ENCODE measurements at places on chromosomes 11 and 22.

GRCh38 chr11:45918331-45918941 is 759 bp upstream of the PEX16 start:
- DNase-seq: peak; percentile 80

DNA sequence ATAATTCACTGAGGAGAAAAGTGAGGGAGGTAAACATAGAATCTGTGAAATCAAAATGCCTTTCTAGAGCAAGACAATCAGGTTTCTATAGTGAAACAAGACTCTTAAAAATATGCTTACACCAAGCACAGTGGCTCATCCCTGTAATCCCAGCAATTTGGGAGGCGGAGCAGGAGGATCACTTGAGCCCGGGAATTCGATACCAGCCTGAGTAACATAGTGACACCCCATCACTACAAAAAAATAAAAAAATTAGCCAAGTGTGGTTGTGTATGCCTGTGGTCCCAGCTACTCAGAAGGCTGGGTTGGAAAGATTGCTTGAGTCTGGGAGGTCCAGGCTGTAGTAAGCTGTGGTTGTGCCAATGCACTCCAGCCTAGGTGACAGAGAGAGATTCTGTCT is 43.2 kb upstream of the ME3 start:
- DNase-seq: no peak

DNA sequence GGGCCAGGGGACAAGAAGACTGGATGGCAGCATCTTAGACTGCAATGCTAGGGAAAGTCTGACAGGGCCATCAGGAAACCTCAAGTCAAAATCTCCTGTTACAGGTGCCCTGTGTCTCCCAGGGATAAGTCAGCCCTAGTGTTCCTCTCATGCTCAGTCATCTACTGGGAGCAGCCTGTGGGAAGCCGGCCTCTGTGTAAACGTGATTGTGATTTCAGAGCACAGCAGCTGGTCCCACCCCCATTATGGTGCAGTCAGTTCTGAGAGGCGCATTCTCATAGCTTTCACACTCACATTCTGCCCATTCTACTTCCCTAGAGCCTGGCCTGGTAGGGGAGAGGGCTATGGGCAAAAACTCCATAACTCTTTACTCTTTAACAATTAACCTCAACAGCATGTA is 7.2 kb upstream of the SLN start:
- DNase-seq: no peak

- DNase-seq: no peak
Measured at GRCh38 chr11:116542406-116542805, 230.4 kb downstream of the BUD13 start.

- DNase-seq: peak; percentile 19
Measured at GRCh38 chr11:65352783-65353182, 1.8 kb upstream of the TIGD3 start.

DNA sequence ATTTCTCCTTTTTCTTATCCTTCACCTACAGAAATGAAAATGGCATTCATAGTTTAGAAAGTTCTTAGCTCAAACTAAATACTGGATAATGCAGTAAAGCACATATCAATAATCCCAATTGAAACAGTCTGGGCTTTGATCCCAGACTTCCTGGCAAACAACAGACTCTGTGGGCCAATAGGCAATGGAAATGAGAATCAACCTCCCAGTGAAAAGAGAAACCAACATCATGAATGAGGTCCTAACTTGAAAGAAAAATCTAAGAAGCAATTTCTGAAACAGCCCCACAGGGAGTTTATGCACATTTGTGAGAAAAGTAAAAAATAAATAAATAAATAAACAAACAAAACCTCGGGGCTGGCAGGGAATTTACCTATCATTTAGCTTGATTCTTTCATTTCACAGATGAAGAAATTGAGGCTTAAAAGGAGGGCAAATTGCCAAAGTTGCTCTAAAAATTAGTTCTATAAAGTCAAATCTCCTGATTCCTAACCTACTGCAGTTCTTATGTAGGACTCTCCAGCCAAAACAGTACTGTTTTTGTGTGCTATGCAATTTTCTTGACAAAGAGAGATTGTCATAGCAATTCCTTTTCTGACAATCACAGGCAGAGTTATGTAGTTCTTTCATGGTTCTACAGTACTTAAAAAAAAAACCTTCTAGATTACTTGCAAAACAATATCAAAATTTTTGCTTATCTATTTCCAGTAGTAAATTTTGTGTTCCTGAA is 265.8 kb downstream of the GRM5 start:
- no peak for DNase-seq

GRCh38 chr22:39325392-39325932 is 6.0 kb upstream of the RPL3 start:
- peak; percentile 77 for DNase-seq

DNA sequence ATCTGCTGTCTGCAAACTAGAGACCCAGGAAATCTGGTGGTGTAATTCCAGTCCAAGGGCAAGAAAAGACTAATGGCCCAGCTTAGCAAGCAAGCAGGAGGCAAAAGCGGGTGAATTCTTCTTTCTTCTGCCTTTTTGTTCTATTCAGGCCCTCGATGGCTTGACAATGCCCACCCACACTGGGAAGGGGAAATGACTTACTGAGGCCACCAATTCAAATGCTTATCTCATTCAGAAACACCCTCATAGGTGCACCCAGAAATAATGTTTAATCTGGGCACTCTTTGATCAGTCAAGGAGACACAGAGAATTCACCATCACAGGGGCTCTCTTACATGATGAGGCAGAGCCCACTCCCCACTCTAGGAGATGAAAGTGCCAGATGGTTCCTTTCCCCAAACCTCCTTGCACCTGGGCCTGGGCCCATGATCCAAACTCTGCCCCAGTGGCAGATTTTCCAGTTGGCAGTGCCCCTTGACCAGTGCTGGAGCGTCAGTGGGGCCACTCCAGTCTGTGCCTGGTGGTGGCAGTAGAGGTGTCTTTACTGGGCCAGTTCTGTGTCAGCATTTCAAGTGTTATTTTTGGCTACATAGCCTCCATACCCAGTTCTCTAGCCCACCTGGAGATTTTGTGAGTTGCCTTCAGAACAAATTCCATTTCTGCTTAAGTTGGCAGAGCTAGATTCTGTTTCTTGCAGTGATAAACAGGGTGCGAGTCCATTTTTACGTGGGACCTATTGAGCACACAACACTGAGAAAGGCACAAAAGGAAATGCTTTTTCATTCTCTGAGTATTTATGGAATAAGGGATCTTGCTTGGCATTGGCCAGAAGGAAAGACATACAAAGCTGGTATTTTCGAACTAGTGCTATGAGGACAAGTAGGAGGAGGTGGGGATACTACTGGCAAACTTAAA is 7.5 kb downstream of the ELMOD1 start:
- no peak for DNase-seq

DNA sequence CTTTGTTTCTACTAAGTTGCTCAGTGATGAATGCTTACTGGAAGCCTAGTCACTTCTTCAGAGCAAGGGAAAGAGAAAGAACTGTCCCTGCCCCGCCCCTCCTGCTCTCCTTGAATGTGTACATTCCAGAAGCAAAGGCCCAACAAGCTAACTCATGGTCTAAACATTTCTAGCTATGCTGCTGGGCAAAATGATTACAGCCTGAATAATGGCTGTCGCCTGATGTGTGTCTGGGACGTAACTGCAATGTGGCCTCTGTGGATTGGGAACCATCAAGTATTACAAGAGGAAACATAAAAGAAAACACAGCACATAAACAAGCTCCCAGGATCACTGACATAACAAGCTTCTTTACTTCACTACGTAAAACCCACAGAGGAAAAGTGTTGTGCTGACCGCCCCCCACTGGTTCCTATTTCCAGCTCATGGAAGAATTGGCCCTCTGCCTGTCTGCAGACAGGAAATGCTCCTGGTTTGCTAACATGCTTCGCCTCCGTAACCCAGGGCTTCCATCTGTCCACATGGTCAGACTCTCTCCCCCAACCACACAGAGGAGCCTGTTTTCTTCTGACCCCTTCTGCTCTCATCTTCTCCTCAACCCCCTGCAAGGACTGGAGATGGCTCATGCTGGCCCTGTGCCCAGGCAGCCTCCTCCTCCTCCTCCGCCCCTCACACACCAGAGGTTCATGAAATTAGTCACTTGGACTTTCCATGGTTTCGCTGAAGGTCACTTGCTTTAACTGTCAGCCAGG is 187.2 kb downstream of the MAML2 start:
- peak; percentile 98 for DNase-seq

- DNase-seq: no peak
Measured at GRCh38 chr22:20413217-20414058, 19.5 kb downstream of the ZNF74 start.

Measured in fibroblast of skin of back (primary cell).